ENCODE measurements at places on chromosomes 13 and 19. TPM values are rescaled to one million over a fixed set of nuclear protein-coding genes. Genes with fewer than 3 reads are reported as not detected.

The NKPD1 gene
- 0.36 TPM for polyA plus RNA-seq

DNA sequence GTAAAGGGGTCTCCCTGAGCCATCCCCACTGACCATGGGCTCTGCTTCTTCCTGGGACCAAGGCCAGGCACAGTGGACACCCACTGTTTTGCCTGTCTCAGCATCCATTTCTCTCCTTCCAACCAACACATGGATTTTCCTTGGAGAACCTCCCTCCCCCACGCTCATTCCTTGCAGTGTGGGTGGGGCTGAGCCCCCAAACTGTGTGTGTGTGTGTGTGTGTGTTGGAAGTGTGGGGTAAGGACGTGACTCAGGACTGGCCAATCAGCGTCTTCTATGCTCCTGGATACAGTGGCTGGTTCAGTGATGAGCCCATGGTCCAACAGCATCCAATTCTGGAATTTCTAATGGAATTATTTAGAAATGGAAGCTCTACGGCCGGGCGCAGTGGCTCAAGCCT lies 18.7 kb downstream of the CEBPA start:
- H3K36me3 ChIP-seq: no peaks in the 10 kb centered on the region
- no peaks in the 10 kb centered on the region for H3K4me1 ChIP-seq
- no peak overlapping the region for H3K4me3 ChIP-seq
- H3K27ac ChIP-seq: no peak overlapping the region
- no peak for DNase-seq

The FXYD7 gene
- 6.3 TPM for polyA plus RNA-seq

- DNase-seq: no peak
- H3K36me3 ChIP-seq: no peaks in the 10 kb centered on the region
- H3K4me3 ChIP-seq: no peak overlapping the region
- H3K27ac ChIP-seq: no peak overlapping the region
- peaks cover 14% of the 10 kb centered on the region for H3K4me1 ChIP-seq
Measured at GRCh38 chr13:50222569-50223332, 207.5 kb downstream of the KCNRG start.

- H3K4me3 ChIP-seq: no peak overlapping the region
- DNase-seq: no peak
- no peaks in the 10 kb centered on the region for H3K4me1 ChIP-seq
- H3K36me3 ChIP-seq: no peaks in the 10 kb centered on the region
- H3K27ac ChIP-seq: no peak overlapping the region
- H3K27me3 ChIP-seq: no peaks in the 10 kb centered on the region
Measured at GRCh38 chr13:40706439-40706838, 40.0 kb upstream of the FOXO1 start.
